ENCODE measurements at places on chromosomes 6 and 20. TPM values are rescaled to one million over a fixed set of nuclear protein-coding genes. Genes with fewer than 3 reads are reported as not detected.

Gene SLC24A3
- 19.9 TPM for total RNA-seq

Gene LHFPL5
- total RNA-seq = 0.69 TPM

Gene PRRC2A
- total RNA-seq = 162 TPM

Gene GRM1
- total RNA-seq = not detected

Gene GJA10
- not detected for total RNA-seq

Gene CGAS
- 4.5 TPM for total RNA-seq

Gene NECAB3
- total RNA-seq = 37.3 TPM

Gene TNNC2
- total RNA-seq = 0.81 TPM

Gene HAO1
- total RNA-seq = 2.7 TPM

Gene ULBP1
- 0.09 TPM for total RNA-seq

Gene C20orf202
- total RNA-seq = 0.66 TPM

Gene MTRF1L
- 18.2 TPM for total RNA-seq

Gene OPRL1
- total RNA-seq = 1.7 TPM

Gene CDC25B
- 38.9 TPM for total RNA-seq

Gene OOEP
- 0.58 TPM for total RNA-seq

Gene PSORS1C2
- total RNA-seq = not detected

Gene TASP1
- 11.8 TPM for total RNA-seq

Gene LAMA4
- 67.8 TPM for total RNA-seq

Data from mucosa of gallbladder (tissue), 1 donor.